Stimulated activated CD4-positive, alpha-beta T cell treated with anti-CD3 and anti-CD28 coated beads, Interleukin-15, amount 100 ng/mL, for 1 hour (primary cell): ENCODE measurements at places on chromosomes 11 and 22.

- no peak for DNase-seq
Measured at GRCh38 chr22:25777870-25778269, 35.9 kb downstream of the MYO18B start.

- DNase-seq, result no peak
Measured at GRCh38 chr11:10607462-10608132, 39.1 kb upstream of the LYVE1 start.

GRCh38 chr22:27851974-27852746 lies 50.6 kb upstream of the MN1 start:
- DNase-seq, result no peak

GRCh38 chr22:20180640-20181039 lies 29.8 kb upstream of the CCDC188 start:
- no peak for DNase-seq

DNA sequence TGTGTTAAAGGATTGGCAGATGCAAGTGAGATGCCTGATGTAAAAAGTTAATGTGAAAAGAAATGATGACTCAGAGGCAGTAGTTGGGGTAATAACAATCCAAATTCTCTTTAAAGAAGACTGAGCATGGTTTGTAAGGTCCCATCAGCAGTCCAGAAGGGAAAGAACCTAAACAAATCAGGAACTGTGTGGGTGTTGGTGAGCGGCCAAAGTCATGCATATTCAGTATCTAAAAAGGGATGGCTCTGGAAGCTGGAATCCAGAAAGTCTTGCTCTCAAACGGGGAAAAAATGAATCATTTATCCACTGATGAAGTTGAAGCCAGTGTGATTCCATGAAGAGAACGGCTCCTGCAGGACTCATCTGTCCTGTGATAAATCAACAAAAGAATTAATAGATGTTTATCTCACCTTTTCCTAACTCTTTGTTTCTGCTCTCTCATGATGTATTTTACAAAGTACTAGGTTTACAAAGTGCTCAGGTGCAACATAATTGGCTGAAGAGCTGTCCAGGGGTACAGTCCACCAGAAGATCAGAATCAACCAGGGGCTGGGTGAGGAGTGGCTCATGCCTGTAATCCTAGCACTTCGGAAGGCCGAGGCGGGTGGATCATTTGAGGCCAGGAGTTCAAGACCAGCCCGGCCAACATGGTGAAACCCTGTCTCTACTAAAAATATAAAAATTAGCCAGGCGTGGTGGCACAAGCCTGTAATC lies 20.5 kb upstream of the SORL1-AS1 start:
- no peak for DNase-seq

- DNase-seq, result no peak
Measured at GRCh38 chr11:123558536-123559315, 95.7 kb downstream of the SCN3B start.

GRCh38 chr11:72642884-72643522 lies 31.2 kb downstream of the PDE2A start:
- DNase-seq, result peak; percentile 59

DNA sequence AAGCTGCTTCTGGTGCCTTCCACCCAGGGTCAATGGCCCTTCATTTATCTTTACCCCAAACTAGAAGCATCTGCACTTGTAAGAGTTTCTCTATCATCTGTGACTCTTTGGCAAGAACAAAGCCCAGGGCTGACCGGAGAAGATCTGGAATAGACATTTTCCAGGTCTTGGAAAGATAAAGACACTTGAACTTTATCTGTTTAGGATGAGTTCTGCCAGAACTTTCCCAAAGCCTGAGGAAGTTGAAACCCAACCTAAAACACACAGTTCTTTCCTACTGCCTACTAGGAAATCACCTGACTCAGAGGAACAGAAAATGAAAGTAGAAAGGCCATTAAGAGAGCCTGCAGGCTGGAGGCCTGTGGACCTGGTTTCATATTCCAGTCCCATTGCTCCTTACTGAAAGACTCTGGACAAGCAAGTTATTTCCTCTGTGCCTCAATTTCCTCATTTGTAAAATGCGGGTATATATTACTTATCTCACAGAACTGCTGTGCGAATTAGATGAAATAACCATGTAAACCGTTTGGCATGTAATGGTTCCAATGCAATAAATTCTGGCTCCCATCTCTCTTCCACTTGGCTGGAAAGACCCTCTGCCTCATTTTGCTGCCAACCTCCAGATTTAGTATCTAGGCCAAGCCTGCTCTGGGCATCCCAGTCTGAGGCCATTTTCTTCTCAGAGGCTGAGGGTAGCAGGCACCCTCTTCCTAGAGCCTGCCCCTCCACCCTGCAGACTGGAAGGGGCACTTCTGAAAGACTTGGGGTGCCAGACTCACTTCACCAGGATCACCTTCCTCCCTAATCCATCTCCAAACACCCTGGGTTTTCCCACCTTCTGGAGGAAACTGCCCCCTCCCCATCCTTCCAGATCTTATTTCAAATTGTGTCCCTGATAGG lies 1.2 kb downstream of the UBE2L6 start:
- DNase-seq, result no peak

- no peak for DNase-seq
Measured at GRCh38 chr11:22390283-22390655, 52.1 kb downstream of the SLC17A6 start.

GRCh38 chr11:130157101-130157500 lies 2.5 kb upstream of the ST14 start:
- DNase-seq, result no peak

DNA sequence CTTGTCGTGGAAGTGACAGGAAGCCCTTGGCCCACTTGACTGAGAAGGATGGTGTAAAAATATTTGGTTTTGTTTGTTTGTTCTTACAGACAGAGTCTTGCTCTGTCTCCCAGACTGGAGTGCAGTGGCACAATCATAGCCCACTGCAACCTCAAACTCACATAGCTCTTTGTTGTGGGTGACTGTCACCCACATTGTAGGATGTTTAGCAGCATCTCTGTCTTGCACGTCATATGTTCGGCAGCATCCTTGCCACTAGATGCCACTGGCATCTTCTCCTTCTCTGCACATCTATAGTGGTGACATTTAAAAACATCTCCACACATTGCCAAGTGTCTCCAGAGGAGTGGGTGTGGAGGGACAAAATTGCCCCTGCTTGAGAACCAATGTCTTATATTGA lies 56.8 kb downstream of the PRR5L start:
- no peak for DNase-seq

DNA sequence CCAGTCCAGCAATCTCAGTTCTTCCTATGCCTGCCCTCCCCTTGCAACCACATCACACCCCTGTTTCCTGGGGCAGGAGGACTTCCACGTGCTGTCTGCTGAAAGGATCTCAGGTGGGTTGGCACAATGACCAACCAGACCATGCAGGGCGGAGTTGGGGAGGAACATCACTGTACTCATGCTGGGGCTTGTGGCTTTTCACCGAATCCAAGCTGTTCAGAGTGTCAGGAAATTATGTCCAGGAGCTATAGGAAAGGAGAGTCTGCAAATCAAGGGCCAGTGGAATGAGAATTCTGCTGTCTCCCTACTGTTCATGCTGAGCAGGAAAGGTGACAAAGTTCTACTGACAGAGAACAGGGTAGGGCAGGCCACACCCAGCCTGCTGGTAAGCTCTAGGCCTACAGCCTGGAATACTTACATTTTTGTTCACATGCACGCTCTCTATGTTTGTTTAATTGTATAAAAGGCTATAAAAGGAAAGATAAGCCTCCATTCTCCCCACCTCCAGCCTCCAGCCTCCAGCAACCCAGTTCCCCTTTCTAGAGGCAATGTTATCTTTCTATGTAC lies 1.7 kb upstream of the PLAAT2 start:
- no peak for DNase-seq

GRCh38 chr11:91147885-91148284 lies 925.0 kb upstream of the CHORDC1 start:
- no peak for DNase-seq

GRCh38 chr11:18005376-18006129 lies 7.3 kb downstream of the SERGEF start:
- DNase-seq, result no peak

- no peak for DNase-seq
Measured at GRCh38 chr11:124938970-124939369, 3.1 kb upstream of the HEPACAM start.

GRCh38 chr22:25382762-25383161 lies 163.3 kb downstream of the CRYBB2 start:
- no peak for DNase-seq

- no peak for DNase-seq
Measured at GRCh38 chr11:117932426-117932825, 3.2 kb upstream of the TMPRSS13 start.

GRCh38 chr22:44186737-44187136 lies 6.0 kb downstream of the PARVG start:
- DNase-seq, result no peak

- no peak for DNase-seq
Measured at GRCh38 chr11:79546351-79546750, 105.5 kb upstream of the TENM4 start.

DNA sequence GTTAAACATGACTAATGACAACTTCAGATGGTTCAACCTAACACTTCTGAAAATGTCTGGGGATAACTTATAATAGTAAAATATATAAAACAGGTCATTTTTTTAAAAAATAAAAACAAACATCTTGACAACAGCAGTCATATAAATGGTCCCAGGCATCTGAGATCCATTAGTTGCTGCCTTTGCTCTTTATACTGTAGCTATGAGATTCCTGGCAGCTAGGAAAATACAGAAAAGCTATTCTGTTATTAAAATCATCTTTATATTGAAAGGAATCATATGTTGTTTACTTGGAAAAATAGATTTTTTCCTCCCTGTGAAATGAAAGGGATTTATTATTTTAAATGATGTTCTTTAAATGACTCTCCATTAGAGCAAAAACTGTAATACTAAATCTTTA lies 55.7 kb upstream of the DEUP1 start:
- no peak for DNase-seq

DNA sequence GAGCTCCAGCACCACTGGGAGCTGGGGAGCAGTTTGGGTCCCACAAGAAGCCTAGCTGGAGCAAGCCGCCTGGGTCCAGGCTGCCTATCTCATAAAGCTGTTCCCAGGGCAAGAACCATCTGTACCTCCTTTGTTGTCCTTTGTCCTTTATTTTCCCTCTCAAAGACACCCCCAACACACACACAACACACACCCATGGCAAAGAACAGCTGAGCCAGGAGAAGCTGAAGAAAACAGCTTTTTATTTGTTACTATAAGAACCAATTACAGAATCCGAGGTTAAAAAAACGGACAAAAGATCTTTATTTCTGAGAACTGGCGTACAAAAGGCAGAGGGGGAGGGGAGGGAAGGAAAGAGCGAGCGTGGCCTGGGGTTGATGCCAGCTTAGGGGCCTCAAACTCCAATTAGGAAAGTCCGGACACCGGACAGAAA lies 1.7 kb upstream of the TUT1 start:
- DNase-seq, result no peak

- DNase-seq, result no peak
Measured at GRCh38 chr22:42635531-42635930, 4.9 kb downstream of the ATP5MGL start.

DNA sequence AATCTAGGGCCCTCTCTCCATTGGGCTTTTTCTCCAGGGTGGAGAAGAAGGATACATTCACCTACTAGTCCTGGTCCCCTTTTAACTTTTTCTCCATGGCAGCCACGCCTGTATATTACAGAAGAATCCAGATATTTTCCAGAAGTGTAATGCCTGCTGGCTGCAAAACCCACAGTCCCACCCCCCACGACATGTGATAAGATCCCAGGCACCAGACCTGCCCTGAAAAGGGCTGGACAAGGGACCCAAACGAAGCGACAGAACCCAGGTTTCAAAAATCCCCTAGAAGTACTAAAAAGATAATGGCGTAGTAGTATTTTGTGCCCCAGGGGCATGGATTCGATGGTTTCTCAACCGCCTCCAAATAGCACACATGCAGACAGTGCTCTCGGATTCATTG lies 2.8 kb downstream of the WT1 start:
- DNase-seq, result no peak

- no peak for DNase-seq
Measured at GRCh38 chr22:25068707-25069106, 116.2 kb downstream of the KIAA1671 start.

GRCh38 chr11:98180511-98180910 lies 840.2 kb upstream of the CNTN5 start:
- DNase-seq, result no peak

DNA sequence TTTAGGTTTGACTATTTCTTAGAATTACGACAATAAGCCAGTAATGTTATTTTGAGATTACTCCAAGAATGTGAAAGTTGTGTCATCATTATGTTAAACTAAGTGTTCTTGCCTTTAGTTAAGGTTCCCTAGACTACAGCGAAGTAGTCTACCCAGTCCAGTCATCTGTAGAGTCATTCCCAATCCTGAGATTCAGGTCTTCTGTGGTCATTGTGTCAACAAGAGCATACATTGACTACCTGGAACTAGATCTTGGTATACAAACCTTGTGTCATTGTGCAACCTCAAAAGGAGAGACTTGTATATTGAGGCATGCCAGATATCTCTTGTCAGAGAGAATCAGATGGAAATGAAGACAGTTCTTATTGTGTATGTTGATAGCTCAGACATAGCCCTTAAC lies 115.9 kb downstream of the ATM start:
- DNase-seq, result no peak

DNA sequence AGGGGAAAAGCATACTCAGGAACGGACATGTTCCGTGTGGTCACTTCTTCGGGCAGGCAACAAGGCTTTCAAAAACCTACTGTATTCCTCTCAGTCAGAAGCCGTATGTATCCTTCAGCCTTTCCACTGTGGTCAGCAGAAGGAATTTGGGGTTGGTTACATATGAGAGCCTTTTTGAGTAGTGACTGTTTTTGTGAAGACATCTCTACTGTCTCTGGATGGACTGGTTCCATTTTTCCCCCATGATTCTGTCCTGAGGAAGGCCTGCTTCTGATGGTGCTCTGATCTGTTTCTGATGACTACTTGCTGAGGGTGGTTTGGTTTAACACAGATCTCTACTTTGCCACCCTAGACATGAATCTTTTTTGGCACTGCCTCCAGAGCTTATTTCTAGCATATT lies 63.7 kb upstream of the HORMAD2 start:
- DNase-seq, result no peak

DNA sequence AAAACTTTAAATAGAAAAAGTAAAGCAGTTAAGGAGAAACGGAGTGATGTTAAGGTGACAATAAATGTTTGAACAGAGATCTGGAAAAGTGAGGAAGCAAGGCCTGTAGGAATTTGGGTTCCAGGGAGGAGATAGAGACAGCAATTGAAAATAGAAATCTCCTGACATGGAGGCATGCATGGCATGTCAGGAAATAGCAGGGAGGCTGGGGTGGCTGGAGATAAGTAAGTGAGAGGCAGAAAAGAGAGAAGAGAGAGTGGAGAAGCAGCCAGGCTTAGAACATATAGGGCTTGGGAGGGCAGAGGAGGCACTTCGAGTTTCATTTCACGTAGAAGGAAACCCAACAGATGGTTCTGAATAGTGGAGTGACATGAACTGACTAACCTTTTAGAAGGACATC lies 185.5 kb downstream of the LRRC4C start:
- DNase-seq, result no peak

DNA sequence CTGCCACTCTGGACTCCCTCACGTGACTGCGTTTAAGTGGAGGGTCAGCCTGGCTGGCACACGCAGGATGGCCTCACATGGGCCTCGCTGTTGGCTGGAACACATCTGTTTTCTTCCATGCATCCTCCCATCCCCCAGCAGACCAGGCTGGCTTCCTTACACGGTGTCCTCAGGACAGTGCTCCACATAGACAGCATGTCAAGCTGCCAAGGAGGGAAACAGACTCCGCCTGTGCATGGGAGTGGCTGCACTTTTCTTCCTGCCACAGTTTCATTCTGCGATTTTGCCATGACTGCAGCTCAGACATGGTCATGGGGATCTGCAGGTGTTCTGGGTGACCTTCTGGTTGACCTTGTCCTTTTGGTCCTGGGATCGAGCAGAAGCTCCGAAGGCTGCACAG lies 344.2 kb downstream of the SHANK2 start:
- DNase-seq, result no peak
